ENCODE measurements at places on chromosomes 11 and 22.
A peak's percentile ranks its signal among the peaks of the same experiment; 100 is the strongest.

DNA sequence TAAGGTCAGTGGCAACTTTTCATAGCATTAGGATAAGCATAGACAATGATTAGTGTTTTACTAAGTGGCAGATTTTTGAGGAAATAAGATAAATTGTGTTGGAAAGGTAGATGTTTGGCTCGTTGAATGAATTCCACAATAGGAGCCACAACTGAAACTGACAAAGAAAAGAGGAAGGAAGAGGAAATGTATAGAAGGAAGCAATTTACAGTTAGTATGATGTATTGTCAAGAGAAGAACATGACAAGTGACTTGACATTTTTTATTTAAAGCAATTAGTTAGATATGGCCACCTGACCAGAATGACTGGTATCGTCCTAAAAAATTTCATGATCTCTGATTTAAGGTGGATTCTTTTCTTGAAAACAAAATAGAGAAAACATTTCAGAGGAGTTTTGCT, 3.1 kb upstream of the RAG2 start:
- DNase-seq, result no peak

- DNase-seq, result no peak
Observed at GRCh38 chr22:17284466-17284865, 65.2 kb upstream of the ADA2 start.

GRCh38 chr11:60950024-60950423, 2.0 kb downstream of the SLC15A3 start:
- no peak for DNase-seq

DNA sequence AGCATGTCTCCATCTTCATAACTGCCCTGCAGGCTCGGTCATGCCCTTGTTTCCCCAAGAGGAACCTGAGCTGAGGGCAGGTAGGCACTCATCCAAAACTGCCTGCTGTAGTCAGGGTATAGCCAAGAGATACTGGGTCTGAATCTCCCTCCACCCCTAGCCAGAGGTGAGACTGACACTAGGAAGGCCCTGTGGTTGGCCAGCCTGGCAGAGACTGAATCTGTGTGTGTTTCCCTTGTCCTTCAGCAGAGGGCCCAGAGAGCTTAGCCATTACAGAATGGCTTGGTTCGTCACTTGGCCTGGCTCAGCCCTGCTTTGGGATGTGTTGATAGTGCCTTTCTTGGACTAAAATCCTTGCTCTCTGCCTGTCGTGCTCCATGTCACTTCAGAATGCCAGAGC, 79.3 kb upstream of the SUSD2 start:
- no peak for DNase-seq

GRCh38 chr22:29914165-29914564, 31.2 kb downstream of the MTMR3 start:
- DNase-seq, result no peak

- DNase-seq, result no peak
Observed at GRCh38 chr22:42635531-42635930, 4.9 kb downstream of the ATP5MGL start.

- no peak for DNase-seq
Observed at GRCh38 chr11:67586568-67587250, 3.1 kb downstream of the GSTP1 start.

- DNase-seq, result no peak
Observed at GRCh38 chr22:44272401-44272771, 40.4 kb downstream of the SHISAL1 start.

DNA sequence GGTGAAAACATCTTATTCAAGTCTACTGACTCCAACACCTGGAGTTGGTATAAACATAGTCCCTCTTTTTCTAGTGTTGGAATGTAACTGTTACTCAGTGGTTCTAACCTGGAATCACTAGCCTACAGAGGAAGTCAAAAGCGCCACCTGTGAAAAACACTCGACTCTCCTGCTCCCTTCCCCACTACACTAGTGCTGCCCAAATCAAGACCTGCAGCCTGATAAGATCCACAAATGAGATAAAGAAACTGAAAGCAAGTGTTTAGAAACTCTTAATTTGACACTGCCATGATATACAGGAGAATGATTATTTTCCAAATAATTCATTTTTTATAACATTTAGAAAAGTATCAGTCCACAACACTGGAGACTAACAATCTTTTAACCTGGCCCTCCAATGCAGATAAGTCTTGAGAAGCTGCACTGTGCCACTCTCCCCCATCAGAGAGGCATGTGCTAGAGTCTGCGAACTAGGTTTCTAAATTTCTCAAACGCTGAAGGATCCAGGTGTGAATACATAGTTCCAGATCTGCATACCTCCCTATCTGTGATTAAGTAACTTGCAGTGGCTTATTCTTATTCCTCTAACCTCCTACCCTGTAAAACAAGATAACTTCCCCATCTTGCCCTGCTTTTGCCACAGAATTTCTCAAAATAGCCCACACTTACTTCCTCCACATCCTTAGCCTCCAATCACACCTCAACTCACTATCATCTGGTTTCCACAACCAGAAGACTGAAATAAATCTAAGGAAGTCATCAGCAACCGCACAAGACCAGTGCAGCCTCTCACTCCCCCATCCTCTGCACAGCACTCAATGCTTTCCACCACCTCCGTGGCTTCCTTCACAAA, 88.1 kb downstream of the RRAS2 start:
- no peak for DNase-seq

DNA sequence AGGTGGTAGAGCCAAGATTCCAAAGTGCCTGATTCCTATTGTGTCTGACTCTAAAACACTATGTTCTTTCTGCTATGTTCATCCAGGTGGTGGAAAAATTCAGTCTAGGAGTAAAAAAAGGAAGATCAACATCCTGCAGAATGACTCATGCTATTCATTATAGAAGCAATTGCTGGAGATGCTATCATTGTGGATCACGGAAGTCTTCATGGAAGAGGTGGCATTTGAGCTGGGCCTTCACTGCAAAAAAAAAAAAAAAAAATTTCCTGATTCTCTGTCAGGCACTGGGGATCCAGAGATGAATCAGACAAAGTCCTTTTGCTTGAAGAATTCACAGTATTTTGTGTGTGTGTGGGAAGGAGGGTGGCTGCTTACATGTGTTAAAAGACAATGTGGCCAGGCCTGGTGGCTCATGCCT, 1.4 kb upstream of the UVRAG start:
- DNase-seq, result no peak

DNA sequence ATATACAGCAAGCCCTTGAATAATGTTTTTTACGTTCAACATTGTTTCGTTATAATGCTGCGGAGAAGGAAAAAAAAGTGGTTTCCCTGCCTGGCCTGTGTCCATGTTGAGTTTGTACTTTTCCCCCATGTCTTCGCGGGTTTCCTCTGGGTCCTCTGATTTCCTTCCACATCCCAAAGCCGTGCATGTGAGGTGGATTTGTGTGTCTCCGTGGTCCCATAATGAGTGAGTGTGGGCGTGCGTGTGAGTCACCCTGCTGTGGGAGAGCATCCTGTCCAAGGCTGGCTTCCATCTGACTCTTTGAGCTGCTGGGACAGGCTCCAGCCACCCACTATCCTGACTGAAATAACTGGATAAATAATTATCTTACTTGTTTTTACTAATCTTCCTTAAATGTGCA, 29.6 kb upstream of the SNX19 start:
- no peak for DNase-seq

GRCh38 chr11:74147199-74147929, 23.4 kb downstream of the C2CD3 start:
- no peak for DNase-seq

DNA sequence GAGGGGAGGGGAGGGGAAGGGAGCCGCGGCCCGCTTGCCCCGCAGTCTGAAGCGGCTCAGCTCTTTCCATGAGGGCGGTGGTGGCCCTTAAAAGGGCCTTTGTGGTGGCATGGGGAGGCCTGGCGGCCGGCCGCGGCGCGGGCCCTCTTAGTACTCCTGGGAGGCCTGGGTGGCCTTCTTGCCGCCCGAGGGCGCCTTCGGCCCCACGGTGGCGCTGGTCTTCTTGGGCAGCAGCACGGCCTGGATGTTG, 6.9 kb downstream of the DPAGT1 start:
- peak; percentile 33 for DNase-seq

DNA sequence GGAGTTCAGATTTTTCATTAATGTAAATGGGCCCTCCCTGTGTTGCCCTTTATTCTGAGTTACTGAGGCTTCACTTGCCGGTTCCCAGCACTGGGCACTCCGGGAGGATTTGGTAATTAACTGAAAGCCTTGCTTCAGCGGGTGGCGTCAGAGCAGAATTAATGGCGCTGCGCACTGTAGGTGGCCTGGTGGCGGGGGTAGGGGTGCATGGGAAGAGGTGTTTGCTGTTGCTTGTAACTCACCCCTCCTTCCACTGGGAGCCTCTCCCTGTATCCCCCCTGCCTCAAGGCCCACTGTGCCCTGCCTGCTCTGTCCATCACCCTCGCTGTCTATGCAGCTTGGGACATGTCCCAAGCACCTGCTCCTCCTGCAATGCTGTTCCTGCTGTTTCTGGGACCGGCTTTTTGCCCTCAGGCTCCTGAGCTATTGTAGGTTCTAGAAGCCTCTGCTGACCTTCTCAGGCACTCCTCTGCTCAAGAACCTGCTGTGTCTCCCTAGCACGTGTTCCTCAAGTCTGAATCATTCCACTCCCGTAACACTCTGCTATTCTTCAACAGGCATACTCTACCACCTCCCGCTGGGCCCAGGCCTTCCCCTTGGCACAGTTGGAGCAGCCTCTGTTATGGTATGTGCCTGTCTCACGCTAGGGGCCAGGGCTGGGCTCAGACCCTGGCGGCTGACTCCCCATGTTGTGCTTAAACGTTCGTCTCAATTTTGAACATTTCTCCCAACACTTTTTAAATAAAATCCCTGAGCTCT, 24.4 kb downstream of the ARHGAP8 start:
- no peak for DNase-seq

DNA sequence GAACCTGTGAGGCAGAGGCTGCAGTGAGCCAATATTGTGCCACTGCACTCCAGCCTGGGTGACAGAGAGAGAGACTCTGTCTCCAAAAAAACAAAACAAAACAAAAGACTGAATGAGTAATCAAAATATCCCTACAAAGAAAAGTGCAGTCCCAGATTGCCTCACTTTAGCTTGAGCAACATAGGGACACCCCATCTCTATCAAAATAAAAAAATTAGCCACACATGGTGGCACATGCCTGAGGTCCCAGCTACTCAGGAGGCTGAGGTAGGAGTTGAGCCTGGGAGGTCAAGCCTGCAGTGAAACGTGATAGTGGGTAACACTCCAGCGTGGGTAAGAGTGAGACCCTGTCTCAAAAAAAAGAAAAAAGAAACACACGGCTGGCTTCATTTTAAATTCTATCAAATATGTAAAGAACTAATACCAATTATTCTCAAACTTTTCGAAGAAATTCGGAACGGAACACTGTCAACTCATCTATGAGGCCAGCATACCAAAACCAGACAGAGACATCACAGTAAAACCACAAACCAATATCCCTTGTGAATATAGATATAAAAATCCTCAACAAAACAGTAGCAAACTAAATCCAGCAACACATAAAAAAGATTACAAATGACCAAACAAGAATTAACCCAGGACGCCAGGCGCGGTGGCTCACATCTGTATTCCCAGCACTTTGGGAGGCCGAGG, 12.9 kb downstream of the CHEK2 start:
- no peak for DNase-seq

DNA sequence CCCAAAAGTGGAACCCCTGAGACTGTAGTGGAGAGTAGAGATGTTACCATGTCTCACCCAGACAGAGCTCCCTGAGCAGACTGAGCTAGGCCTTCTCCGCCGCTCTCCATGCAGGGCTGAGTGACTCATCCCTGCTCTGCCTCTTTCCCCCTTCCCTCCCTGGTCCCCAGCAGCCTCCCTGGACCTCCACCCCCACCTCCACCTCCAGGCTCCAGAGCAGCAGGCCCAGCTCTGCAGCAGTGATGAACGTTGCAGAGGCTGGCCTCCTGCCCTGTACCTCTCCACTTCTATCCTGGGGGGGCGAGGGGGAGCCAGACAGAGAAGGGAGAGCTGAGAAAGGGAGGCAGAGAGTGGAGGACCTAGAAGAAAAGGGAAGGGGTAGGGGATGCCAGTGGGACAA, 19.3 kb upstream of the ARAP1 start:
- DNase-seq, result no peak

- no peak for DNase-seq
Observed at GRCh38 chr22:43777286-43777685, 34.8 kb downstream of the EFCAB6 start.

- no peak for DNase-seq
Observed at GRCh38 chr22:40714499-40715337, 35.4 kb downstream of the MCHR1 start.

- DNase-seq, result no peak
Observed at GRCh38 chr11:17719938-17720795, 796 bp downstream of the MYOD1 start.

GRCh38 chr22:19681863-19682245, 32.4 kb upstream of the SEPTIN5 start:
- DNase-seq, result no peak

DNA sequence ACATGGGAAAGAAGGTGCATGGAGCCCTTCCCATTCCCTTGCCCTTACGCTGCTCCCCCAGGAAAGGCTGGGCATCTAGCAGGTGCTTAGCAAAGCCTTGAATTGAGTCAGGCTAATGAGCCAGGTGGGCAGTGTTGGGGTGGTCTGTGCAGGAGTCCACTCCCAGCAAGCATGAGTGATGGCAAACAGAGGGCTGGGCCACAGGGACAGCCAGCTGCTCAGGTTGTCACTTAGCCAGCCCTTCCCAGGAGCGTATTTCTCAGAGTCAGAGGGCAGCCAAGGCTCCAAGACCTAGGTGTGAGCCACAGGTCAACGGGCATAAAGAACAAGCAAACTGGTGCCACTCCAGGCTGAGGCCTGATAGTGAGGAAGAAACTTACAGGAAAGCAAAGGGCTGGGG, 149.8 kb downstream of the DSCAML1 start:
- no peak for DNase-seq

- no peak for DNase-seq
Observed at GRCh38 chr11:35661534-35661933, 1.0 kb upstream of the TRIM44 start.

- no peak for DNase-seq
Observed at GRCh38 chr11:830295-831117, 2.2 kb upstream of the CD151 start.

GRCh38 chr11:44861849-44862557, 88.7 kb downstream of the TP53I11 start:
- DNase-seq, result no peak

DNA sequence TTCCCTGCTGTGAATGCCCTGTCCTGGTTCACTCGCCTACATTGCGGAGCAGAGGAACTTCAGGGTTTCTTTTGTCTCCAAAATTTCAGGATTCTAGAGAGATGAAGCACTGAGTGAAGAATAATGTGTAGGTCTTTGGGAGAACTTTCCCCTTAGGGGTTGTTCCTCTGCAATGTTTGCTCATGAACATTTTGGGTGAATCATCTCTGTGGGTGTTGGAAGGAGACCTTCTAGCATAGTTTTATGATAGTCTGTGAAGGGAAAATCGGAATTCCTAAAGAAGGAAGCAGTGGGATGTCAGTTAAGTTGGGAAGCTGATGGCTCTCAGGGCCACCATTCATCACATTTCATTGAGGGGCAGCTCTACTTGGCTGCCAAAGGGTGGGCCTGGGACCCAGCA, 64.8 kb downstream of the MIAT start:
- no peak for DNase-seq

- DNase-seq, result no peak
Observed at GRCh38 chr11:12962306-12962705, 46.8 kb upstream of the RASSF10 start.
